ENCODE measurements at places on chromosomes 16 and 17.

GRCh38 chr17:33435721-33436301 lies 142.7 kb upstream of the ASIC2 start:
- no peak for DNase-seq

DNA sequence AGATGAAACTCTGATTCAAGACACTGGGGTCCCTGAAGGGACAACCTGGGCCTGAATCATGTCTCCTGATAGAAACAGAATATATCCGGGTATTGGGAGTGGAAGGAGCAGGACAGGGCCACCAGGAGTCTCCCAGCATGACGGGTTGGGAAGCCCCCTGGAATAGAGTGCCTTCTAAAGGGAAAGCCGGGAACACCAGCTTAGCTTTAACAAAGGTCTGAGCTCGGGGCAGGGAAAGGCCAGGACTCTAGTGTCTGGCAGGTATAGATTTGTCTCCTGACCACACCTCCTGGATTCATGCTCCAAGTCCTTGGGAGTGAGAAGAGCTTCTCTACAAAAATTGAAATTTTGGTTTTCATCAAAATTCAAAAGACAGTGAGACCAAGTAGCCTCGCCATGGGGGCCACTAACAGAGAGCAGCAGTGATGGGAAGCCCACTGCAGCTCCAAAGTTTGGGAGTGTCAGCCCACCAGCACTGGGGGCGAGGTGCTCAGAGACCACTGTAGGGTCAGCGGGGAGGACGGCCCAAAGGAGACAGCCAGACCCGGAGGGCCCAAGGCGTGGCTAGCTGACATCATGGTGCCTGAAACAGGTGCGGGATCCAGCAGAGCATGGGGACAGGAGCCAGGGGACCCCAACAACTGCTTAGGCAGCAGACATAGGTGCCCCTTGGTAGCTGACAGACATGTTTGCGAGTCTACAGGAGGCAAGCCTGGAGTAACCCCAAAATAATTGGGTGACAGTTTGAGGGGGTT lies 81.0 kb downstream of the C16orf78 start:
- DNase-seq: no peak

DNA sequence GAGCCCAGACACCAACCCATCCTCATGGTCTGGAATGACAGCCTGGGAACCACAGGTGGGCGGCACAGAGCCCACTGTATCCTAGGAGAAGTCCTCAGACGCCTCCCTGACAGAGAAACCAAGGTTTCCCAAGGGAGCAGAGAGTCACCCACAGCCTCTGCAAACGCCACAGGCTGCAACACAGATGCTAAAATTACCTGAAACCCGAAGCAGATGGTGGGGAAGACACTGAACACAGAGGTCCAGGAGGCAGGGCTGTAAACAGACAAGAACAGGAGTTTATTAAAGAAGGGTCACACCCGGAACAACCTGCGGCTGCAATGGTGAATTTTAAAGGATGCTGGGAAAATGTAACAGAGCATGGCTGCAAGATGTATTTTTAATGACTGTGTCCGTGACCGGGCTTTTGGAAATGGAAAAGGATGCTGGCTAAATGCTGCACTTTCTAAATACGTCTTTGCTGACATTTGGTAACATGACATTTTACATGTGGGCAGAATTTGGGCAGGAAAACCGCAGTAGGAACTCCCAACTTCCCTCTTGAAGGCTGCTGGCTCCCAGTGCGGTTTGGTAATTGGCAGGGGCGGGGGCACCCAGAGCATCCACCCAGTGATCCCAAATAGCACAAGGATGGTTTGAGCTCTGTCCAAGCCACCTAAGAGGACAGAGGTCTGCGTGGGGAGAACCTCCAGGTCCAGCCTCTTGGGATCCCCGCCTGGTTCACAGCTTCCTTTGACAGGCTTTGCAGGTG lies 13.1 kb downstream of the SLC38A8 start:
- peak; percentile 14 for DNase-seq

GRCh38 chr17:35214192-35214591 lies 20.0 kb upstream of the SLC35G3 start:
- DNase-seq: no peak

GRCh38 chr17:57051886-57052361 lies 33.1 kb upstream of the AKAP1 start:
- no peak for DNase-seq

DNA sequence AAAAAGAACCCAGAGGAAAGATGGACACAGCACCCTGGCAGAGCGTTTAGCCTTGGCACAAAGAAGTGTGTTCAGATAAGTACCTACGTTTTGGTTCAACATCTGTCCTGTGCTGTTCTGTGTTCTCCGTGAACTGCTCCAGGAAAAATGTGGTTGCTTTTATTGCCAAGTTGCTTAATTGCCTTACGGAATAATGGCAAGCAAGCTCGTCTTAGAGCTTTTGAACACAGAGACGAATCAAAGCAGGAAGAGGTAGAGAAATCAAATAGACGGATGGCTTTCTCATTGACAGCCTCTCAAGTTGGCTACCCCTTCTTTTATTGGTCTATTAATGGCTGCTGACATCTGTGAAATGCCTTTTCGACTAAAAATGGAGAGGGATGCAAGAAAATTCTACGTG lies 911.1 kb upstream of the EEF2KMT start:
- no peak for DNase-seq

DNA sequence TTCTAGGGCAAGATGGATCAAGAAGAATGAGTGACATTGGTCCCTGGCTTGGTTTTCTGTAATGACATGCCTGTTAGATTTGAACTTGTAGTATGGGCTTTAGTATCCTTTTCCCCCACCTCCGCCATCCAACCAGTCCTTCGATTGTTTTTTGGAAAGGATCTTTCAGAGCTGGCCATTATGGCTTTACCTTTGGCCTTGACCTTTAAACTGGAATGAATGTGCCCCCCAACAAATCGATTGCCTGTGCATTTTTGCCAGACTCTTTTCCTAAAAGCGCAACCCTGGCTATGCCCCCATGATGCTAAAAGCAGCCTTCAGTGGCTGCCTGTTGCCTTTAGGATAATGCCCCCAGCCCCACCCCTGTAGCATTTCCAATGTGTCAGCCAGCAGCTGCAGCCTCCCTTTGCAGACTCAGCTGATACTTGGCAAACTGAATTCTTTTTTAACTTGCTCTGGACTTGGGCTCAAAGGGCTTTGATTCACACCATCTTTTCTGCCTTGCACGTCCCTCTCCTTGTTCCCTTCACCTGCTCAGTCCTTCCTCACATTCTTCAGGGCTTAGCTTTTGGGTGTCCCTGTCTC lies 4.0 kb downstream of the GPRC5C start:
- no peak for DNase-seq

GRCh38 chr17:10888858-10889257 lies 51.0 kb upstream of the PIRT start:
- DNase-seq: no peak

DNA sequence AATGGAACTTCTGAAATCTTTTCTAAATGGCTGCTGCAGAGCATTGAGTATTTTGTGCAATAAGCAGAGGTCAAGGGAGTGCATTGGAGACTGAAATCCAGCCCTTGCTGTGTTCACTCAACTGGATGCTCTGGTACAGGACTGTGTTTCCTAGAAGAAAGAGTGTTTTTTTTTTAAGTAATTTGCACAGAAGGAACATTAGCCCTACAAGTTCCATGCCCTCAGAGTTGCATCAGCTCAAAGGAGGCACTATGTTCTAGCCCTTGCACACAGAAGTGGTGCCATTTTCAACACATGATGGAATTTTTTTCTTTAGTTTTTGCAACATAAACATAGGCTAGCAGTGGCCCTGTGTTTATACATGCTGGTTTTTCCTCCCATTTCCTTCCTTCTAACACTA lies 144.1 kb upstream of the HLF start:
- no peak for DNase-seq

- DNase-seq: no peak
Measured at GRCh38 chr17:39738568-39738901, 797 bp downstream of the GRB7 start.

DNA sequence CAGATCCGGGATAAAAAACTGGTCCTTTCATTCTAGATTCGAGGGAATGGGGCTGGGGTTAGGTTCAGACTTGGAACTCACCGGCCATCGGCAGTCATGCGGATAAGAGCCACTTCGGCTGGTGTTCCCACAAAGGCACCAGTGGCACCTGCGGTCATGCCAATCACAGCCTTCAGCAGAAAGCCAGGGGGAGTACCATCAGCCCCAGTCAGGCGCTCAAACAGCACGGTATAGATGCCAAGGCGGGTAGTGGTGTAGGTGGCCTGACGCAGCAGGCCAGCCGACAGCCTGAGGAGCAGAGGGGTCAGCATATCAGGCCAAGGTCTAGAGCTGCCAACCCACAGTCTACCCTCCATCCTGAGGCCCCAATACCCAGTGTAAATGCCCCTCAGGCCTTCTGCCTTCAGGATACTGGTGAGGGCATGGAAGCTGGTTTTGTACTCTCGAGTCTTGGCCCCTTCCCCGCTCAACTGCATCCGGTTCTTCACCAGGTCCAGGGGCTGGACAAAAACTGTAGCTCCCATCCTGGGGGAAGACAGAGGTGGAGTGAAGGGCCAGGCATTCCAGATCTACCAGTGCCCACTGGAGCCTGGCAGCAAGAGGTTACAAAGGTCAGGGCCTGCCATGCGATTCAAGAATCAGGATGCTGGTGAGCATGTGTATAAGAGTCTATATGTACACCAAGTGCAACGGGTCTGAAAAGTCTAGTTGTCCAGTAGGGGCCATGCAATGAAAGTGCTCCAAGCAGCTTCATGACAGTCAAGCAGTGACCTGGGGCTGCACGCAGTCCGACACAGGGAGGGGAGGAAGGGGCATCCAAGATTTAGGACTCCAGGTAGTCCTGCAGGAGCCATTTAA lies 929 bp downstream of the SLC25A11 start:
- DNase-seq: peak; percentile 12

GRCh38 chr16:79257953-79258490 lies 342.5 kb downstream of the MAF start:
- no peak for DNase-seq

GRCh38 chr17:10107316-10108165 lies 90.9 kb downstream of the GAS7 start:
- no peak for DNase-seq

GRCh38 chr16:78796221-78796866 lies 696.9 kb downstream of the WWOX start:
- DNase-seq: peak; percentile 45

DNA sequence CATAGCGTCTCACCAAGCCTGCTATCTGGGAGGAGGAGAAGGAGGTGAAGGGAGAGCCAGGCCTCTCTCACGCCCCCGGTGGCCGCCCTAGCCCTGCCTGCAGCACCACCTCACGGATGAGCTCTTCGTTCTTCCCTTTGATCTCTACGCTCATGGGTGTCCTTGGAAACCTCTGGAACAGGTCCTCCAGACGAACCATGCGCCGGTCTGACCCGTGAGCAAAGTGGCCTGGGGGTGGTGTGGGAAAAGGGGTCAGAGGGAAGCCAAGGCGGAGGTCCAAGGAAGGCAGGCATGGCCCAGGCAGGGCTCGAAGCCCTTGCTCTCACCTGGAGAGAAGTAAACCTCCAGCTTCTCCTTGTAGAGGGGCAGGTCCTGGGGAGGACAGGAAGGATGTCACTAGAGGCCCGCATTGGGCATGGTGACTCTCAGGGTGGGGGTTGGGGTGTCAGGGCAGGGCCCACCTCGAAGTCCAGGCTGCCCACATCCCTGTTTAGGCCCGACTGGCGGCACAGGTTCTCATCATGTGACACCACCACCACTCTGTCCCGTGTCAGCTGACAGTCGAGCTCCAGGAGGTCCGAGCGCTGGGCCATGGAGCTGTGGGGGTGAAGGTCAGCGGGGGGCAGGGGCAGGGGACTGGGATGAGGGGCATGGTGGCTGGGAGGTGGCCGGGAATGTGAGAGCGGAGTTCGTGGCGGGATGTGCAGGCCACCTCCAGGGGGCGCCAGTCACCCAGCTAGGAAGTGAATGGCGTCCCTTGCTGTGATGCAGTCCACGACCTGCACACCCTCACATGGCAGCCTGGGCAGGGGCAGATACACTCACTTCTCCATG lies 923 bp downstream of the GDPD3 start:
- DNase-seq: no peak

DNA sequence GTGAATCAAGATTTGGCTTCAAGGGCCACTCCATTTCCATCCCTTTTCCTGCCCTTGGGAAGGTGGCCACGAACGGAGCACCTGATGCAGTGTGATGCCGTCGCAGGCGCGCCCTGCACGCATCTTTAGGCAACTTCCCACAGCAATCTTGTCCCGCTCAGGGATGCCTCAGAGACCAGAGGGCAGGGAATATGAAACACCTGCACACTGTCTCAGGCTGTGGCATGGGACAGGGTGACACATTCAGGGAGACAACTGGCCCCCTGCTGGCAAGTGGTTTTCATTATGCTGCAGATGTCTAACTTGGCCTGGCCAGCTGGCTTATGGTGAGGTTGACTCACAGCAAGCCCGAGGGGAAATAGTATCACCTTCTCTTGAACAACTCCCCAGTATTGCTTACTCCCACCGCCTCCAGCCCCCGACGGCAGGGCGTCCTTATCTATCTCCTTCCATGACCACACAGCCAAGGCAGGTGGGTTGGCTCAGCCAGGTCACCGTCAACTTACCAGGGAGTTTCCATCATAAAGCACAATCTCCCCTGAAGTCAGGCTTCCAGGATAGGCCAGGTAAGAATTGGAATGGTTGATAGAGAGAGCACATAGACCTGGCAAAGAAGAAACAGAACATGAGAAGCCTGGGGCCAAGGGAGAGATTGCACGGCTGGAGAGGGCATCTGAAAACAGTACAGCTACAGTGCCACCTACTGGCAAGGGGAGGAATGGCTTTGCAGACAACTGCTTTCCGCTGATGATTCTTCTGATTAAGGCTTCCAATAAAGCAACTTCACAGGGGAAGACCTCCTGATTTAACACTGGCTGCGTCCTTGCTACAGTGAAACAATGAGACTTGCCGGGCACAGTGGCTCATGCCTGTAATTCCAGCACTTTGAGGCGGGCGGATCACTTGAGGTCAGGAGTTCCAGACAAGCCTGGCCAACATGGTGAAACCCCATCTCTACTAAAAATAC lies 21.1 kb downstream of the WIPI1 start:
- DNase-seq: peak; percentile 57

DNA sequence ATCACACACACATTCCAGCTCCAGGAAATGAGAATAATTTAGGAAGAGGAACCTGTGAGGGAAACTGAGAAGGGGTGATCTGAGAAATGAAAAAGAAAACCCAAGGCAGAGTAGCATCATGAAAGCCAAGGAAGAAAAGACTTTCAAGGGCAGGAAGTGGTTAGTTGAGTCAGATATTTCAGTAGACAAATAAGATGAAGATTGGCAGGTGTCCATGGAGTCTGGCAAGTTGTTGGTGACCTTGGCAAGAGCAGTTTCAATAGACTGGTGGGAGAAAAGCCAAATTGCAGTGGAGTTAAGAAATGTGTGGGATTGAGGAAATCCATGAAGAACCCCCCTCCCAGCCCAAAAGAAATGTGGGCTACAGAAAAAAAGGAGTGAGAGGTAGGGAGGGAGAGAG lies 10.7 kb downstream of the GNAO1 start:
- no peak for DNase-seq

- DNase-seq: no peak
Measured at GRCh38 chr16:58563235-58563634, 47.9 kb downstream of the SETD6 start.

GRCh38 chr16:30924913-30925631 lies 1.7 kb downstream of the FBXL19 start:
- no peak for DNase-seq

DNA sequence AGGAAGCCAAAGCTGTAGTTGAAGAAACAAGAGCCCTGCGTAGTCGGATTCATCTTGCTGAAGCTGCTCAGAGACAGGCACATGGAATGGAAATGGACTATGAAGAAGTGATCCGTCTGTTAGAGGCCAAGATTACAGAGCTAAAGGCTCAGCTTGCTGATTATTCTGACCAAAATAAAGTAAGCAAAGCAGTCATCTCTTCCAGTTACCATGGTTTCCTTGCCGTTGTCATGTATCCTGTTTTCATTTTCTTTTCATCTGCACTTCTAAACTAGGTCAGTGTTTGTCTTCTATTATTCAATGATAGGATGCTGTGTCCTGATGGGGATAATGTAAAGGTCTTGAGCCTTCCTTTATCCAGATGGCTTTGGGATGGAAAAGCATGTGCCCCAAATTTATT lies 104.3 kb downstream of the STXBP4 start:
- peak; percentile 10 for DNase-seq

All from globus pallidus (tissue), 1 donor.